ENCODE measurements at places on chromosomes 5 and 9.

DNA sequence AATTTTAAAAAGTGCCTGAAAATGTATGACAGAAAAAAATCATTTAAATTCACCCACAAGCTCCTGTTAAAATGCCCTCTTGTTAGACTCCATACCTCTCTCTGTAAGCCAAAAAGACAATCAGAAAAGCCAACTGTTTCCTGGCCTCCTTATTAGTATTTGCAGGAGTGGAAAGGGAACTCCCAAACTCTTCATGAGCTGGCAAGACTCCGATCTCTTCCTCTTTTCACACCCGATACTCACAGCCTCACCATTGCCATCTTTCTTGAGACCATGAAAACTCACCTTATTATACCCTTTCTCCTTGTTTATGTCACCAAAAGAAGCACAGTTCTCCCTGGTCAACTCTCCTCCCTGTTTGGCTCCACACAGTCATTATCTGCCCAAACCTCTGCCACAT, 197.8 kb downstream of the DMAC1 start:
- DNase-seq, result no peak
- H3K27me3 ChIP-seq, result no peaks in the 10 kb centered on the region
- no peaks in the 10 kb centered on the region for H3K36me3 ChIP-seq
- H3K4me1 ChIP-seq, result no peaks in the 10 kb centered on the region
- no peak overlapping the region for H3K27ac ChIP-seq

DNA sequence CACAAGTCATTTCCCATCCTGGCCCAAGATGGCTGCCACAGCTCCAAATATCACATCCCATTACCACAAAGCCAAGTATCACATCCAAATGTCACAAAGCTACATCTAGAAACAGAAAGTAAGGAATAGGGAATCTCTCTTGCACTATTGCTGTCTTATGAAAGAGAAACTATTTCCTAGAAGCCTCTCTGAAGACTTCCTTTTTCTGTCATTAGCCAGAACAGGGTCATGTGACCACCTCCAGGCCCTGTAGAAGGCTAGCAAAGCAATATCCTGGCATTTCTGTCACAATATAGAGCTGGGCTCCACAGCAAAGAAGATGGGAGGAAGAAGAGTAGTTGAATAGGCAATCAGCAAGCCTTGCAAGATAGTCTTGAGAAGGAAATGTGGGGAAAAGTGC, 99.2 kb downstream of the SH3TC2 start:
- no peak for DNase-seq
- H3K36me3 ChIP-seq, result no peaks in the 10 kb centered on the region
- no peak overlapping the region for H3K27ac ChIP-seq

DNA sequence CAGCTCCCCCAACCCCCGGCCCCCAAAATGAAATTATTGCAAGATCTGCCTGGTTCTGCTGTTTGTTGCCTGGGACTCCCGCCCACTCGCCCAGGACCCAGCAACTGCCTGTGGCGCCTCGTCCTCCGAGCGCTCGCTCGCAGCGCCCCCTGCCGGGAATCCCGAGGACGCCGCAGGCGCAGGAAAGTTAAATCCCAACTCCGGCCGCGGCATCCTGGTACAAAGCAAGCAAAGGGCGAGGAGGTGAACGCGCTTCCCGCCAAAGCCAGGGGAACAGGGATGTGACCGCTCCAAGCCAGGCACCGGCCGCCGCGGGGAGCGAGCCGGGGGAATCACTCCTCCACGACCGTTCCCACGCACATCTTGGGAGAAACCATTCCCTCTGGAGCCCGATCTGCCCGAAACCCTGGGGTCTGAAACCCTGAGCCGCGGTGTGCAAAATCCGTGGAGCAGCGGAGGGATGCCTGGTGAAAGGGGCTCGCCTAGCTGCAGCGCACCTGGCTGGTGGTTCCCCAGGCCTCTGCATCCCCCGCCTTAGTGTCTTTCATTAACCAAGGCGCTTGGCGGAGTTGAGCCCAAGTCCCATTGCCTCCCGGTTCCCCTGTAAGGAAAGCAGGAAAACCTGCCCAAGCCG, 1.3 kb downstream of the SEMA5A start:
- H3K36me3 ChIP-seq, result no peaks in the 10 kb centered on the region
- peak overlapping the region; percentile 23 for H3K27ac ChIP-seq
- H3K27me3 ChIP-seq, result peaks cover 4% of the 10 kb centered on the region
- DNase-seq, result peak; percentile 91

GRCh38 chr5:155850370-155850769, 476.6 kb upstream of the SGCD start:
- DNase-seq, result no peak
- peaks cover 10% of the 10 kb centered on the region for H3K4me1 ChIP-seq
- H3K4me3 ChIP-seq, result no peak overlapping the region
